CD8-positive, alpha-beta T cell (primary cell): ENCODE measurements at places on chromosomes 3 and 15.

GRCh38 chr3:180267202-180267843, 230.6 kb upstream of the PEX5L start:
- DNase-seq = no peak

DNA sequence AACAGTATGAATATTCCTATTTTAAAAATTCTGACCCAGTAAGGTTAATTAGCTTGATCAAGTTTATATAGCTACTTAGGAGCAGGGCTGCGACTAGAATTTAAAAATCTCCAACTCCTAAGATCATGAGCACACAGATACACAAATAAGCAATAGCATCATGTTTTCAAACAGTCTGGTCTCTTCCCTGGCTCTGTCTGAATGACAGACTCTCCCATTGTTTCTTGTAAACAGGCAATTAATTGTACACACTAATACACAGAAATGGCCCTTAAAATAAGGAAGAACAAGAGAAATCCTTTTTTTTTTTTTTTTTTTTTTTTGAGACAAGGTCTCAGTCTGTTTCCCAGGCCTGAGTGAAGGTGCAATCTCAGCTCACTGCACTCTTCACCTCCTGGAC, 1064.4 kb upstream of the CFAP20DC start:
- no peak for DNase-seq

- DNase-seq = no peak
These were observed 317.6 kb downstream of the CHL1 start for GRCh38 chr3:514192-514591.

DNA sequence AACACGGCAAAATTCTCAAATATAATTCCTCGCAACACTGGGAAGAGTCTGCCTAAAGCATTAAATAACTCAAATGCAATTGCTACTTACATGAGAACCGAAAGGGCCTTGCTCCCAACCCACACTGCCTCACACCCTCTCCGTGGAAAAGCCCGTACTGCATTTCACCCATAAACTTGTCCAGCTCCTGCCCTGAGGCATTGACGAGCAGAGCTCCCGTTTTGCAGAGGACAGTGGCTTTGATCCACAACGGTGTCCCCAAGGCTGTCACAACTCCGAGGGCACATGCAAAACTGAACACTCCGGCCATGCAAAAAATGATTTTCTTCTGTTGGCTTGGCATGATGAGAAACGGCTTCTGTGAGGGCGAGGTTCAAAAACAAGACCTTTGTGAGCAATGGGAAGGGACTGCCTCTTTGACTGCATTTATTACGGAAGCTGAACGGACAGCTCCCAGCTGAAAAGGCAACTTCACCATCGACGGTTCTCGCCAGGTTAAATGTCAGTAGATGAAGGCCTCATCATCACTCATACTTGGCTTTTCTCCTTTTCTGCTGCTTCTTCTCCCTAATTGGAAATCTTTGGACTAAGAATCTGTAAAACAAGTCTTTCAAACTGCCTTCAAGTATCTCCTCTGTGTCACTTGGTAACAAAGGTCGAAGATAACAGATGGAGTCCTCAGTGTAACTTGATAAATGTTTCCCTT, at the start of gene CLRN1:
Gene CLRN1 (minus strand): TSS at position 362 of the 706 bp plus-strand sequence. CDS start 19 bp downstream, at position 343.
- no peak for DNase-seq

- DNase-seq = no peak
These were observed 219.6 kb downstream of the C3orf38 start for GRCh38 chr3:88369337-88369736.

GRCh38 chr3:117603097-117603496, 893.5 kb downstream of the TUSC7 start:
- no peak for DNase-seq

DNA sequence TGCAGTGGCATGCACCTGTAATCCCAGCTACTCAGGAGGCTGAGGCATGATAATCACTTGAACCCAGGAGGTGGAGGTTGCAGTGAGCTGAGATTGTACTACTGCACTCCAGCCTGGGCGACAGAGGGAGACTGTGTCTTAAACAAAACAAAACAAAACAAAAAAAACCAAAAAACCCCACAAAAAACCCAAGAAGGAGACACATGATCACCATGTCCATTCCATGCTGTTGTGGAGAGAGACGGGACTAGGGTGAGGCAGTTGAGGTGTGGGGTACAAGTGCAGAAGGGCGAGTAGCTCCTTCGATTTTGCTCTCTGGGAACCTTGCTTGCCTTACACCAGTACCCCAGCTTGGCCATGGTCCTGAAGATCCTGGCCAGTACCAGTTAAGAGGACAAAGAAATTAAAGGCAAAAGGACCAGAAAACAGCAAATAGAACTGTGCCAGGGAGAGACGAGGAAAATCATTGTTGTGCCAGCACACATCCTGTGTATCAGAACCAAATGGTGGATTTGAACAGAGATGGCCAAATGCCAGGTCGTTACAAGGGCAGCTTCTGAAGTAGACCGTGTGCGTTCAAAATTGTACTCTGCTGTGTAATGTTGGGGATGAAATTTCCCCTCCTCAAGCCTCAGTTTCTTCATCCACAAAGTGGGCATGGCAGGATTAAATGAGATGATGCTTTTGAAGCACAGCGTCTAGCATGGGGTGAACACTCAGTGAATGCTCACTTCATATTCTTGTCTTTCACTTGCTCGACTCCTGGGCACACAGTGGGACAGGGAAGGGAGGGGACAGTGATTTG, 42.9 kb upstream of the CTSH start:
- no peak for DNase-seq

GRCh38 chr15:70180186-70180875, 82.6 kb upstream of the TLE3 start:
- no peak for DNase-seq
